RPMI8226 (cell line): ENCODE measurements at places on chromosomes 12 and 14.
A peak's percentile ranks its signal among the peaks of the same experiment; 100 is the strongest.

GRCh38 chr12:91574391-91574790 lies 391.8 kb upstream of the DCN start:
- no peak for DNase-seq

DNA sequence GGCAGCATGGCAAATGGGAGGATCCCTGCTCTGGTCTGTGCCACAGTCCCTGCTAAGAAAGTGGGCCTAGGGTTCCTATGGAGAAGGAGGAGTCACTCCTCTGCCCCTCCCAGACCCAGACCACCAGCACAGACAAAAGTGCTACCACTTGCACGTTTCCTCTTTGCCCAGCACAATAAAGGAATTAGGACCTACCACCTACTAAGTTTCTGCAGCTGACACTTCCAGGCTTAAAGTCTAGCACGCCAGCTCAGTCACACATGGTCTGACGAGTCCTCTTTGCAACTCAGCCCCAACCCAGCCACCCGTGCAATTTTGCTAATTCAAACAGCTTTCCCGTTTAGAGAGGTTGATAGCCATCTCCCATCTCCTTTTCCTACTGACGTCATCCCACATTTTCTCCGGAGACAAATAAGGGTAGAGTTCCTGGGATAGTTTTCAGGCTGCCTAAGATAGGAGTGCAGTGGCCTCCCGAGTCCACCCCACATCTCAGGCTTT lies 66.2 kb upstream of the PTGR2 start:
- DNase-seq: no peak

DNA sequence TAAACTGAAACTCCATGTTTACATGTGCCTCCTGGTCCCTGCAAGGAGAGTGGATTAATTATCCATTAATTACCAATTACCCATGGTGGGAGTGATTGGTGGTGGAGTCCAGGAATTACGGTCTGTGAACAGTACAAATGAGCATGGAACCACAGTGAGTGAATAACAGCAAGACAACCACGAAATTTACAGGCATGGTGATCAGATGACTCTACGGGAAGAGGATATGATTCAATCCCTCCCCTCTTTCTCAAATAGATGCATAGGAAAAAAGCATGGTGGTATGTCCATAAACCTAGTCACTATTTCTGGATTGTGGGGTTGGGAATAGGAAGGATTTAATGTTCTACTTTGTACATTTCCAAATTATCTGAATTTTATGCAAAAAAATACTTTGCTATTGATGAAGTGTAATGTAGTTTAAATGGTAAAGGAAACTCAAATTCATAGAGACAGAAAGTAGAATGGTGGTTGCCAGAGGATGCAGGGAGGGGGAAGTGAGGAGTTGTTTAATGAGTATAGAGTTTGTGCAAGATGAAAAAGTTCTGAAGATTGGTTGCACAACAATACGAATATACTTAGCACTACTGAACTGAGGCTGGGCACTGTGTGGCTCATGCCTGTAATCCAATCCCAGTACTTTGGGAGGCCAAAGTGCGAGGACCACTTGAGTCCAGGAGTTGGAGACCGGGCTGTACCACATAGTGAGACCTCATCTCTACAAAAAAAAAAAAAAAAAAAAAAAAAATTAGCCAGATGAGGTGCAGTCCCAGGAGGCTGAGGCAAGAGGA lies 41.2 kb upstream of the C12orf75 start:
- DNase-seq: no peak

GRCh38 chr12:131690320-131690719 lies 20.6 kb upstream of the SFSWAP start:
- DNase-seq: no peak

DNA sequence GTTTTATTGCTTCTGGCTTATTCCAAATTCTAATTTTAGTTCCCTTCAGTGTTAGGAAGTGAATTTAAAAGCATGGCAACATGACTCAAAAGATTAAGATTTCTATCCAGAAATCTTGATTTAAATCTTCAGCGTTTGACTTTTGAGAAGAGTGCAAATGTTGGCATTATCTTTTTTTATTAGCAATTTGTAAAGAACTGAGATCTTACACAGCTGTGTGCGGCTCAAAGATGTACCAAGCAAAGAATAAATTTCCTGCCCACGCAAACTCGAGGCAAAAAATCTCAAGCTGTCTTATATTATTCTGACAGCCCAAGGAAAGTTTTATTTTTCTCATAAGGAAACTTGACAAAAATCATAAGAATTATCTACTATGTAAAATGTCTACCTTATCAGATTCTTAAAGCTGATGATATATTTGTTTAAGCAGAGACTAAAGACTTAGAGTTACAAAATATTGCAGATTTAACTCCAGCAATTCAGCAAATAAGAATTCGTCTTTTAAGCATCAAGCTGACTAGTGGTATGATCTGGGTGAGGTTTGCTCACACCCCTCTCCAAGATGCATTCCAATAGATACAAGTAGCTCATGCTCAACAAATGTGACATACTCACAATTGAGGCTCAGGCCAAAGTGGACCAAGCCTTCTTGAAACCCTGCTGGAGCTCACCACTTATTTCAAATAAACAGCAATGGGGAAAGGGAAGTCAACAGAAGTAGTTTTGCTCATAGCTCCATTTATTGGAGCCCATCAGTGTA lies 47.4 kb upstream of the POC1B start:
- DNase-seq: no peak

DNA sequence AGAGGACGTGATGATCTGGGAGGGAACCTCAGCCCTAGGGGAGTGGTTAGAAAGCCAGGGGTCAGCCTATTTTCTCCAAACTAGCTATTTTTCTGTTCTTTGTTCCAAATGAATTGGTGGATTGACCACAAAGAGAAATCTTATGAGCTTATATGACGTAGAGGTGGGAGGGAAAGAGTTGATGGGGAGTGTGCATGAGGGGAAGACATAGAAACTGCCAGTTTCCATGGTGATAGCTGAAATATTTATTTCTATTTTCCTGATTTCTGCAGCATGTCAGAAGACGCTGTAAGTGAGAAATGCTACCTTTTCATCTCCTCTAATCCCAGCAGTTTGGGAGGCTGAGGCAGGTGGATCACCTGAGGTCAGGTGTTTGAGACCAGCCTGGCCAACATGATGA lies 51.4 kb upstream of the CISTR start:
- no peak for DNase-seq

GRCh38 chr14:26104717-26105116 lies 493.1 kb downstream of the NOVA1 start:
- DNase-seq: no peak

DNA sequence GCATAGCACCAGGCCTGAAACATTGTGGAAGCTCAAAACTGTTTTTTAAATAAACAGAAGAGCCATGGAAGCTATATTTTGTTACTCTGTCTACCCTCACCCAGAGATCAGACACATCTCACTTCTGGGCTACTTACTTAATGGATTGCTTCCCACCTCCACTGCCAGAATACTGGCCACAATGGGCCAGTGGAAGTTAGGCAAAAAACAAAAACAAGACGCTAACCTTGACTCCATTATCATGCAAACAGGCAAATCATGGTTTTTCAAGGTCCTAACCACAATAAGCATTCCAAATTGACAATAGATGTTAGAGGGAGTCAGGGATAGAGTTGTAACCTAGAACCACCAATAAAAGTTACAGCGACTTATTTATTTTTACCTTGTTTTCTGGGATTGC lies 52.7 kb upstream of the PTCSC3 start:
- no peak for DNase-seq

GRCh38 chr12:4268329-4269181 lies 5.0 kb upstream of the CCND2 start:
- peak; percentile 45 for DNase-seq

- no peak for DNase-seq
These were observed 108.4 kb downstream of the CAND1 start for GRCh38 chr12:67377541-67377940.

GRCh38 chr12:56028511-56029165 lies 7.8 kb downstream of the IKZF4 start:
- no peak for DNase-seq

GRCh38 chr14:63375769-63376168 lies 57.0 kb upstream of the GPHB5 start:
- DNase-seq: no peak

DNA sequence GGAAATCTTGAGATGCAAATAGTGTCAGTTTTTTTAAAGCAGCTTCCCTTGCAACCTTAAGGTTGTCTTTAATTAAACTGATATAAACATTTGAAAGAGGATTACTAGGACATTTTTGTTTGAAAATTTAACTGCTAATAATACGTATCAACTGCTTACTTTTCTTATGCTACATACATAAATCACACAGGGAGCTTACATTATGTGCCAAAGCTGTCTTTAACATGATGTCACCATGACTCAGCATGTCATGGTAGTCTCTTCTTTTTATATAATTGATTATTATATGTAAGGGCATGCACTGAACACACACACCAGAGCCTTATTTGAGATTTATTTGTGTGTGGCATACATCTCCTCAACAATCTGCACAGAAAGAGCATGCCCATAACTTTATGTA lies 63.0 kb upstream of the PTHLH start:
- no peak for DNase-seq

DNA sequence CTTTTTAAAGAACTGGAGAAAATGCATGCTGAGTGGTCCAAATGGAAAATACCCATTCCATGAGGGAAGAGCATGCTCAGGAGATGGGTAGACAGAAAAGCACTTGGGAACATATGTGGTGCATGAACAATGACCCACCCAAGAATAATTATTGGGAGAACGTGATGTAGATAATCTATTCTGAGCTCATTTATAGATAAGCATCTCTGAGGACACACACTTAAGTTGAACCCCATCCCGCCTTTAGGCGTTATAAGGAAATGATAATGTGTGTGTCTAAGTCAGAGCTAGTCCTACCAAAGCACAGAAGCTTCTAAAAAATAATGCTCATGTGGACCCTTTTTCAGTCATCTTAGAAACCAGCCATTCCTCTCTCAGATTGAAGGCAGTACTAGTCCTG lies 189.9 kb downstream of the KTN1 start:
- no peak for DNase-seq

DNA sequence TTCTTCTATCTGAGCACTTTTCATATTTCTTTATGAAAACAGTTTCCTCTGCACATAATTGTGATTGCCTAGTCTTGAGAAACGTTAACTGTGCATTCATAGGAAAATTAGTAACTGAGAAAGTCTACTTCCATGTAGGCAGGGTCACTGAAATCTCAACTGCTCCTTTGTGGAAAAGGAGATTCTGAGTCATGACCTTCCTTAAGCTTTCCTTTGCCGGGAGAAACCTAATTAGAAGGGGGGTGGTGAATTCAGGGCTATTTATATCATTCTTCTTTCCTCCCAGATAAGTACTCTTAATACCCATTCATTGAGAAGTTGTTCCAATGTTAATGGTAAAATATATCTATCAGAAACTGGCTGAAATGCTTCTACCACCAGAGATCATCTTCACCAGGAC lies 751.0 kb upstream of the TMEM132C start:
- DNase-seq: no peak

- DNase-seq: no peak
These were observed 328.3 kb downstream of the TMEM121 start for GRCh38 chr14:105854600-105855245.

DNA sequence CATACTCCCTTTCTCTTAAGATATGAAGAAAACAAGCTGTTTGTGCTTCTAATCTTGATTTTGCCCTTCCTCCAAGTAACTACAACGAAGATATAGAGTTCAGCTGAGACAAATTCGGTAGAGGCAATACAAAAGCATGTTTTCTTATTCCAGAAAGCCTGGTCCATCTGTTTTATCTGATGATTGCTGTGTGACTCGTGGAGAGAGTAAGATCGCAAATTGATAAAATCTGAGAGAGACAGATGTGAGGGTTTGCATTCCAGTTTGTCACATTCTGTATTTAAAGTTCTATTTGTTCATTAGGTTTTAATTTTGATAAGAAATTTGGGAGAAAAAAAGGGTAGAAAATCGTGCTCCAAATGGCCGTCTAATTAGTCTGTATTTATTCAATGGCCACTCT lies 192.1 kb downstream of the CPNE8 start:
- no peak for DNase-seq
